ENCODE measurements at places on chromosomes 5 and 9. TPM values are rescaled to one million over a fixed set of nuclear protein-coding genes. Genes with fewer than 3 reads are reported as not detected.

Gene DMGDH
- not detected for total RNA-seq

Gene LRRC26
- total RNA-seq, result not detected

Gene IL5
- total RNA-seq, result 0.71 TPM

Gene STX17
- 40.0 TPM for total RNA-seq

Gene SAPCD2
- 57.0 TPM for total RNA-seq

Gene NEURL1B
- total RNA-seq, result 4.2 TPM

Gene OBP2B
- total RNA-seq, result not detected

Gene PCDHGB4
- total RNA-seq, result not detected

Gene SLCO6A1
- not detected for total RNA-seq

Gene KCNMB1
- total RNA-seq, result not detected

Gene WNK2
- total RNA-seq, result not detected

Gene PCDHGB7
- total RNA-seq, result not detected

Gene IRX1
- not detected for total RNA-seq

Gene IFNK
- not detected for total RNA-seq

Gene TMEM174
- not detected for total RNA-seq

Gene IFNA13
- total RNA-seq, result not detected
